ENCODE measurements at places on chromosomes 12 and 14.

DNA sequence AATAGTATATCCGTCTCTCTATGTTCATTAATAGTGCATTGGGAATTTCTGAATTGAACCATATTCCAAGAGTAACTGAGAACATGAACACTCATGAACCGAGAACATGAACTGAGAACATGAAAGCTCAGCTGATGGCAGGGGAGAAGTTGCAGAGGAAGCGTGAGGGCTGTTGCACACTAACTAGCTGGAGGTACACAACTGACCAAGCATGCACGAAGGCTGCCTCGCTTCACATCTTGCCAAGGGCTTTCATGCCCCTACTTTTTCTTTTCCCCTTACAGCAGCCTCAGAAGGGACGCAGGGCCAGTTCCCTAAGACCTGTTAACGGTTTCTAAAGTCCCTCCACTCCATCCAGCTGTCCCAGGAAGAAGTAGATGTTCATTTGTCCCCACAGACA, 4.3 kb downstream of the RNASE1 start:
- H3K27me3 ChIP-seq, result no peaks in the 10 kb centered on the region
- no peak for DNase-seq
- H3K4me3 ChIP-seq, result no peak overlapping the region
- H3K4me1 ChIP-seq, result peaks cover 18% of the 10 kb centered on the region
- H3K27ac ChIP-seq, result no peak overlapping the region

DNA sequence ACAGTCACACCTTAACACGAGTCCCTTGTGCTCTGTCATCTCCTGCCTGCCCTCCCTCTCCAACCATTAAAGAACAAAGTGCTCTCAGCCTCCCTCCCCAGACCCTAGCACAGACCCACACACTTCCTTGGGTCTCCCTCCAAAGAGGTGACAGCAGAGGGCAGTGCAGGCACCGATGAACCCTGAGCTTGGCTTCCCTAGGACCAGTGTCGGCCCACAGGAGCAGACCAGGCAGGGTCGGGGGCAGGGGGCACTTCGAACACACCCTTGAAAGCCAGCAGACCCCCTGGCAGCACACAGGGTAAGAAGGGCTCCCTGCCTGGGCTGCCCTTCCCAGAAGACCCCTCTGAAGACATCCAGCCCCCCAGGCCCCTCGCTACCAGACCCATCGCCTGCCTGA, 7.0 kb downstream of the CDK2AP1 start:
- no peak overlapping the region for H3K27ac ChIP-seq
- H3K27me3 ChIP-seq, result no peaks in the 10 kb centered on the region
- H3K4me3 ChIP-seq, result no peak overlapping the region
- peaks cover 5% of the 10 kb centered on the region for H3K36me3 ChIP-seq

DNA sequence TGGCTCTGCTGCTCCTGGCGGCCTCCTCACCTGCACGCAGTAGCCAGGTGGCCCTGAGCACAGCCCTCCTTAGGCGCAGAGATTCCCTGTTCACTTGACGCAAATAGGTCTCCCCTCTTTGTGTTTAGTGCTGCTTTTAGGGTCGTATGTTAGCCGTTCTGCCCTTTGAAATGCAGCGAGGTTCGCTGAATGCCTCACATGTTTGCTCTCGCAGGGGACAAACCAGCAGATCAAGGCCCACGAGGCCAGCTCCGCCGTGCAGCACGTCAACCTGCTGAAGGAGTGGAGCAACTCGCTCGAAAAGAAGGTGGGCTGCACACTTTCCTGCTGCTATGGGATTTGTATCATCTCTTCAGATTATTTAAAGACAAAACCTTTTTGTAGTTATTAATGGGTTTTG, 31.4 kb upstream of the AMN start:
- H3K27me3 ChIP-seq, result no peaks in the 10 kb centered on the region
- H3K4me3 ChIP-seq, result no peak overlapping the region
- no peaks in the 10 kb centered on the region for H3K36me3 ChIP-seq
- no peaks in the 10 kb centered on the region for H3K4me1 ChIP-seq
- H3K27ac ChIP-seq, result no peak overlapping the region

DNA sequence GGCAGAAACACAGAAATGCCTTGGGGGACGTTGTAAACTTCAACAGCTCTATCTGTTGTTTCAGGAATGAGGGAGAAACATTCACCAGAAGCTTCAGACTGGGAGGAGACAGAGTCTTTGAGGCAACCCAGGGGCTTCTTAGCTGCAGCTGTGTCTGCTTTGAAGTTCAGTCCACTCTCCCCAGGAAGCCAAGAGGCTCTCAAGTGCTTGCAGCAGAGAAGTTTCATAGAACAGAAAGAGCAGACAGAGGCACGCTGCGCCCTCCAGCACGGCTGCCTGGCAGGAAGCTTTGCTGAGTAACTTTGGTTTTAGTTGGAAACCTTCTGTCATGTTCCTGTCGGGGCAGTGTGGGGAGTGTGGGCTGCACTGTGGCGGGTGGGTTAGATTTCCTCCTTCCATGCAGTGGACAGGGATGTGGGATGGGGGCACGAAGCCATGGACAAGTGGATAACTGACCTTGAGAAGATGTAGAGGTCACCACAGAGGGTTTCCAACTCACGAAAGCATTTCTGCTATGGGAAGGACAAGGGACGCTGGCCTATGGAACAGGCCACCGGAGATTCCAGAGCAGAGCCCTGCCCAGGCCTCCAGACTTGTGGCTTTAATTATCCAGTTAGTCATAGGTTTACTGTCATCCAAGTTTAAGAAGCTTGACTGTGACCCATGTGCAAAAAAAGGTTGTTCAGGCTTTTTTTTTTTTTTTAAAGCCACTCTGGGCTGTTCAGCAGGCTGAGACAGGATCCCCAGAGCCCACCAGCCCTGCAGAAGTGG, 107.7 kb downstream of the ARF6 start:
- H3K27me3 ChIP-seq, result no peaks in the 10 kb centered on the region
- H3K4me1 ChIP-seq, result peaks cover 56% of the 10 kb centered on the region
- H3K27ac ChIP-seq, result peak overlapping the region; percentile 99
- H3K4me3 ChIP-seq, result peak overlapping the region; percentile 91

- no peaks in the 10 kb centered on the region for H3K27me3 ChIP-seq
- H3K4me3 ChIP-seq, result no peak overlapping the region
- H3K4me1 ChIP-seq, result no peaks in the 10 kb centered on the region
- H3K27ac ChIP-seq, result no peak overlapping the region
These were observed 56.0 kb upstream of the MGAT4C start for GRCh38 chr12:86312232-86312631.

DNA sequence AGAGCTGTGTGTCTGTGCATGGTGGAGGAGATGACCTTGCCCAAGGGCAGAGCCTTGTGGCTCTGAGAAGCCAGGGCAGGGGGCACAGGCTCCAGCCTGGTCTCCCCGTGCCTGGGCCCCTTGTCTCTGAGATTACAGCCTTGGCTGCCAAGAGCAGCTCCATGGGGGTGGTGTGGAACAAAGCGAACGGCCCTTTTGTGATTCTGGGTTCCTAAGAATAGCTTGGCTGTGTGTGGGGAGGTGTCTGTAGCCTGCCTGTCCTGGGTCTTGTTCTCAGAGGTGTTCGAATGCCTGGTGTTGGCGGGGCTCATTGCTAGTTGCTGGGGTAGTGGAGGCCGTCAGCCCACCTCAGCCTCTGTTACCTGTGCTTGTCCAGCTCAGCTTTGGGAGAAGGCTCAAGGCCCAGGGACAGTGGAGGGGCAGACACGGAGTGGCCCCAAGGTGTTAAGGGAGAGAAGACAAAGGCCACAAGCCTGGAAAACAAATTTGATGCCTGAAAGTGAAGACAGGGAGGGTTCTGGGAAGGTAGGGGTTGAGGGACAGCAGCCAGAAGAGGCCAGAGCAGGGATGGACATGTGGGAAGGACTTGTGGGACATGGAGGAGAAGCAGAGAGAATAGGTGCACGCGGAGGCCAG, 7.4 kb upstream of the MYH7 start:
- no peak overlapping the region for H3K27ac ChIP-seq
- no peaks in the 10 kb centered on the region for H3K4me1 ChIP-seq
- H3K27me3 ChIP-seq, result peaks cover 27% of the 10 kb centered on the region
- no peak for DNase-seq
- no peaks in the 10 kb centered on the region for H3K36me3 ChIP-seq

- H3K4me3 ChIP-seq, result peak overlapping the region; percentile 39
- peak overlapping the region; percentile 67 for H3K27ac ChIP-seq
- H3K4me1 ChIP-seq, result peaks cover 24% of the 10 kb centered on the region
- H3K36me3 ChIP-seq, result no peaks in the 10 kb centered on the region
- DNase-seq, result no peak
These were observed 16.4 kb upstream of the VWF start for GRCh38 chr12:6140651-6141447.

DNA sequence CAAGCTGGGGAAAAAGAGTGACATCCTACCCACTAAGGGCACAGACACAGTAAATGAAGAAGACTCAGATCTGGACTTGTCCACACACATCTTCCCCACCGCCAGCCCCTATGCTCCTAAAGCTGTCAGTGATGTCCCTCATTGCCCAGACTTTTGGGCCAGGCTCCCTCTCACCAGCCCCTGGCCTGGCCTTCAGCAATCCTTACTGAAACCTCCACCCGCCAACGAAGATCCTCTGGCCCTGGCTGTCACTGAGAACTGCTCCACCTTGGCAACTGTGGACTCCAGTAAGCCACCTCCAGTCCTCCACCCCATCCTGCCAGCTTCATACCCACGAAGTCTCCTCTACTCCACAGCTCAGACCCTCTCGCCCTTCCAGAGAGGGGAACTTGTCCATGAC, 23.3 kb downstream of the FIGNL2 start:
- H3K27me3 ChIP-seq, result peaks cover 15% of the 10 kb centered on the region
- H3K36me3 ChIP-seq, result no peaks in the 10 kb centered on the region
- no peak for DNase-seq
- H3K4me3 ChIP-seq, result no peak overlapping the region
- H3K27ac ChIP-seq, result no peak overlapping the region

DNA sequence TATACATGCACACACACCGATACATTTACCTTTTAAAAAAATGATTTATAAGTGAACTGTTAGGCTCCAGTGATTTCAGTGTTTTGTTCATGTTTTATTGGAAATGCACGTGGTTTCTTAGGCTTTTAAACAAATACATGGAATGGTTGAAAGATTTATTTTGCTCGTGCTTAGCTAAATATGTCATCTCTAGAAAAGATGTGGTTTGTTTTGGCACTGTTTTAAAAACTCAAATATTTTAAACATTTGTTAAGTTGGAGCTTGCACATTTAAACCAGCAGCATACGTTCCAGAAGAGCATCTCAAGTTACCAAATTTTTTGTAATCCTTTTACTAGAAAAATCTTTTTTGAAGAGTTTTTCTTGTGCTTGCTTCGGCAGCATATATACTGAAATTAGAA, 44.5 kb downstream of the FOXA1 start:
- H3K27me3 ChIP-seq, result no peaks in the 10 kb centered on the region
- no peaks in the 10 kb centered on the region for H3K36me3 ChIP-seq
- DNase-seq, result no peak
- H3K4me3 ChIP-seq, result no peak overlapping the region
- H3K4me1 ChIP-seq, result no peaks in the 10 kb centered on the region
- no peak overlapping the region for H3K27ac ChIP-seq

DNA sequence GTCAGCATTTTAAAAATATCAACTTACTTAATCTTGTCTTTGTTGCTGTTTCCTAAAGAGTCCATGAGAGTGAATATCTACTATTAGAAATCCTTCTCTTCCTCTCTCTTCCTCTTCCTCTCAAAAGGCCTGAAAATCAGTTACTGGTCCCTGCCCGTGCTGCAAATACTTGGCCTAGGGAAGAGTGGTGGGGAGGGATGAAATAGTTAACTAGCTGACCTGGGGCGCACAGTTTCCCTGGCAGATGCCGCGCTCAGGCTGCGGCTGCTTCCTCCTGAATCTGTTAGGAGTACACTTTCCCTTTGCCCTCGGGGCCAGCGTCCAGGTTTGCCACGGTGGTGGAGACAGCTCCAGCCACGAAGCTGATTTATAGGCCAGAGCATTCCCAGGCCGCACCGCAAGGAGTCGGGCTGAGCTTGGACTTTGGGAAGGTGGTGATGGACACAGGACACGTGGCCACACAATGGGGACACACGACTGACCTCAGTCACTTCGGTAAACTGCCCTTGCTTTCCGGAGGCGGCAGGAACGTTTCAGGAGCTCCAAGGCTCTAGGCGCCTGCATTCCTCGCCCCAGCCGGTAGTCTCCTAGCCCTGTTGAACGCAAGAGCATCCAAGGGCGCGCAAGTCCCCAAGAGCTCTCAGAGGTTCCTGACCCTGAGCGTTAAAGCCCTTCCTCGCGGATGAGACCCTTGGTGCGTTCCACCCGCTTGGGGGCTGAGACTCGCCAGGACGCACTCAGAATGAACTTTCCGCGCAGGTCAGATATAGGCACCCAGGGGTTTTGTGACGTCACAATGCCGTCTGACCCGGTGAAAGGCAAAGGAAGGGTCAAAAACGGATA, 7.1 kb upstream of the ASCL1 start:
- no peaks in the 10 kb centered on the region for H3K4me1 ChIP-seq
- H3K4me3 ChIP-seq, result no peak overlapping the region
- no peak for DNase-seq
- no peaks in the 10 kb centered on the region for H3K36me3 ChIP-seq
- H3K27ac ChIP-seq, result no peak overlapping the region
- H3K27me3 ChIP-seq, result peaks cover 68% of the 10 kb centered on the region

- no peaks in the 10 kb centered on the region for H3K27me3 ChIP-seq
- H3K4me1 ChIP-seq, result peaks cover 88% of the 10 kb centered on the region
- DNase-seq, result no peak
- peaks cover 22% of the 10 kb centered on the region for H3K36me3 ChIP-seq
These were observed 16.7 kb downstream of the CHST11 start for GRCh38 chr12:104473374-104473983.

DNA sequence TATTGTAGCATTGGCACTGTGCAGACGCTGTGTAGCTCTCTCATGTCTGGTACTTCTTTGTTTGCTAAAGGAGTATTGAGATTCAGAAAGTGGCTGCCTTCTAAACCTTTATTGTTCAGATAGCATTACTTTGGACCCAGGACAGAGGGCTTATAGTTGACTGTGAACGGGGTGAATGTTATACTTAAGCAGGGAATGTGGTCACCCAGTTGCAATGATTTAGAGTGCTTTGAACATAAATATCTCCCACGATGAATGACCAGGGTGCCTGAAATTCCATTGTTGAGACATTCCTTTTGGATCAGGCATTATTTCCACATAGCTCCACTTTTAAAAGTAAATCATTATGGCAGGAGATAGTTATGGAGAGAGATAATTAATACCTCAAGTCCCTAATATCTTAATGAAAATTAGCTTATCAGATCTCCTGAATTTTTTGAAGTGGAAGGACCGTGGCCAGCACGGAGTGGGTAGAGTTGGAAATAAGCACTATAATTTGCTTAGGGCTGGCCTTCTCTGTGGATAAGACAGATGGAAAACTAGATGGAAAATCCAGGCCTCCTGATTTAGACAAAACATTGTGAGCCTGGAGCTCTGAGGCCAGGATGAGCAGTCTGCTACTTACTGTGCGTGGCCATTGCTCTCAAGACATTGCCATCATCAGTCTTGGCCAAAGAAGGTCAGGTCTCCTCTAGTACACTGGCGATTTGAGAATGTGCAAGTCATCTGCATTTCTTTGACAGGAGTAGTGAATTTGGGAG, 114.5 kb downstream of the ETV6 start:
- H3K27ac ChIP-seq, result peak overlapping the region; percentile 2
- H3K4me3 ChIP-seq, result no peak overlapping the region
- H3K4me1 ChIP-seq, result peaks cover 52% of the 10 kb centered on the region
- H3K27me3 ChIP-seq, result no peaks in the 10 kb centered on the region
- DNase-seq, result no peak

DNA sequence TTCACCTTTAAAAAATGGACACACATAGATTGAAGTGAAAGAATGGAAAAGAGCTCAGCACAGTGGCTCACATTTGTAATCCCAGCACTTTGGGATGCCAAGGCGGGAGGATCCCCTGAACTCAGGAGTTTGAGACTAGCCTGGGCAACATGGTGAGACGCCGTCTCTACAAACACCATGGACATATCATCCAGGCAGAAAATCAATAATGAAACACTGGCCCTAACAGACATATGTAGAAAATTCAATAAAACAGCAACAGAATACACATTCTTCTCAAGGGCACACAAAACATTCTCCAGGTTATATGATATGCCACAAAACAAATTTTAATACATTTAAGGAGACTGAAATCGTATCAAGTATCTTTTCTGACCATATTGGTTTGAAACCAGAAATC, 7.4 kb downstream of the WASHC3 start:
- no peak overlapping the region for H3K4me3 ChIP-seq
- no peak overlapping the region for H3K27ac ChIP-seq
- H3K27me3 ChIP-seq, result no peaks in the 10 kb centered on the region
- H3K4me1 ChIP-seq, result peaks cover 10% of the 10 kb centered on the region
